ENCODE measurements at places on chromosomes 6 and 20. TPM values are rescaled to one million over a fixed set of nuclear protein-coding genes. Genes with fewer than 3 reads are reported as not detected.

GRCh38 chr6:161498359-161498758 is 224.5 kb upstream of the AGPAT4 start:
- DNase-seq, result peak; percentile 26

Gene RSPH9
- 0.49 TPM for total RNA-seq

DNA sequence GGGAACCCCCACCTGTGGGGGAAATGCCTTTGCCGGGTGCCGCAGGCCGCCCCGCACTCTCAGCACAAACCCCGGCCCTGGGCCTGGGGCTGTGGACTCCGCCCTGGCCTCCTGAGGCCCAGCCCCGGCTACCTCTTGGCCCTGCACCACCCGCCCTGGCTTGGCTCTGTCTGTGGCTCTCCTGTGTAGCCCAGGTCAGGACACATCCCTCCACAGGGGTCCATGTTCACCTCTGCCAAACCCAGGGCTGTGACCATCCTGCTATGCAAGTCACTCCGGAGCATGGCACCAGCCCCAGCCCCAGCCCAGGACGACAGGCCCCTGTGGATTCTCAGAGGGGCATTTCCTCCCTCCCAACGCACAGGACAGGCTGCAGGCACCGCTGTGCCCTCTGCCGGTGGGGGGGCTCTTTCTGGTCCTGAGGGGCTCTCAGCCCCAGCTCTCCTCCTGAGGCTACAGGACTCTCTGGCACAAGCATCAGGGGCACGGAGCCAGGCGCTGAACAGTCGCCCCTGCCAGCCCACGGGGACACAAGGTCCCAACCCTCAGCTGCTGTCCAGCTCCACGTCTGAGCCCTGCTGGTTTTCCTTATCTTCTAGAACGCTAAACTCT is 45.7 kb downstream of the TAF4 start:
- no peak for DNase-seq

DNA sequence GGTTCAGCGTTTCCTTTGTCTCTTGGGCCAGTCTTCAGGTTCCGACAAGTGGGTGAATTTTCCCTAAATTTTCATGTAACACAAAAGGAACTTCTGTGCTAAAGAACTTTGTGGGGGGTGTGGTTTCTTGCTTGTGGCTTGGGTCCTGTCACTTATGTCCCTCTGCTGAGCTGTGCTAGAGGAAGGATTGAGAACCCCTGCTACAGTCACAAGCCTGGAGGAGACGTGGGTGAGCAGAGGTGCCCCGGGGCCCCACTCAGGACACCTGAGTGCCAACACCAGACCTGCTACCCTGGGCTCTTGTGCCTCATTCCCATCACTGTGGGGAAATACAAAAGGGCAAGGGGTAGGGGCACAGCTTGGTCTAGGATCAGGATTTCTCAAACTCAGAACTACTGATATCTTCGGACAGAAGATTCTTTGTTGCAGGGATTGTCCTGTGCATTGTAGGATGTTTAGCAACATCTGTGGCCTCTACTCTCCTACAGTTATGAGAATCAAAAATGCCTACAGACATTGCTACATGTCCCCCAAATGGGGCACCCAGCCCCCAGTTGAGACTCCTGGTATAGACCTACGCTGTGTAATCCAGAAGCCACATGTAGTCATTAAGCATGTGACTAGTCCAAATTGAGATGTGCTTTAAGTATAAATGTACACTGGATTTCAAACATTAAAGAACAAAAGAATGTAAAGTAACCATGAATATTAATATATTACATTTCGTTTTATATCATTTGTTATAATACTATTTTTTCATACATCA is 128.7 kb downstream of the LY86 start:
- DNase-seq, result no peak

GRCh38 chr20:24892522-24892921 is 56.5 kb upstream of the CST7 start:
- DNase-seq, result no peak

- no peak for DNase-seq
Observed at GRCh38 chr6:156056085-156056484, 600.4 kb upstream of the NOX3 start.

GRCh38 chr20:44419131-44419844 is 56.4 kb upstream of the TTPAL start:
- DNase-seq, result no peak

Measured in muscle of leg (tissue), 16 donors.